ENCODE measurements at places on chromosomes 3 and 15.

- no peak for DNase-seq
Measured at GRCh38 chr3:12947504-12948369, 106.4 kb upstream of the RPL32 start.

- no peak for DNase-seq
Measured at GRCh38 chr15:49075881-49076280, 29.6 kb upstream of the SECISBP2L start.

DNA sequence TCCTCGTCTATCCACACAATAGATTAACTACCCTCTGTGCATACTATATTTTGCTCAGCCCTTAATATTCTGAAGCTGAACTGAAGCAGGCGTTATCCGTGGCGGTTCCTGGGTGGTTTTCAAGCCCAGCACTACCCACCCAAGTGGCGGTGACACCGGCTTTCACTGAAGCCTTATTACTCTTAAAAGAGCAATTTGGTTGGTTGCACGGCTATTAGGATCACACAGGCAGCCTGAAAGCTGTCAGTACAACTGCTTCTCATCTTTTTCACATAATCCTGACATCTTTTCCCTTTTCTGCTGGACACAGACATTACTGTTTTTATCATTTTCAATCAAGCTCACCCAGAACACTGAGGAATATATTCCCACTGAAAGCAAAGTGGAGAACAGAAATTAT lies 525.3 kb upstream of the ZNF717 start:
- DNase-seq: no peak

DNA sequence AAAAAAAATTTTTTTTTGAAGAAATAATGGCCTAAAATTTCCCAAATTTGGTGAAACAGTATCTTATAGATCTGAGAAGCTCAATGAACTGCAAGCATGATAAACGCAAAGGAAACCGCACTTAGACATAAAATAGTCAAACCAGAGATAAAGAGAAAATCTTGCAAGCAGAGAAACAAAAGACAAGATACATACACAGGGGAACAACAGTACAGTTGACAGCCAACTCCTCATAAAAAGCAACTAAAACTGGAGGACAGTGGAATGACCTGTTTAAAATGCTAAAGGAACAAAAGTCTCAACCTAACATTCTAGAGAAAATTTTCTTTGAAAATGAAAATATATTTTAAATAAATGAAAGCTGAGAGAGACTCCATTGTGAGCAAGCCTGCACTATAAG lies 107.5 kb downstream of the RASA2 start:
- DNase-seq: no peak

- no peak for DNase-seq
Measured at GRCh38 chr15:27826411-27826810, 272.7 kb downstream of the OCA2 start.

All from effector CD8-positive, alpha-beta T cell (primary cell).